ENCODE measurements at places on chromosomes 5 and 9. TPM values are rescaled to one million over a fixed set of nuclear protein-coding genes. Genes with fewer than 3 reads are reported as not detected.

The AGXT2 gene
- 0.07 TPM for total RNA-seq

The CER1 gene
- total RNA-seq, result not detected

The NDUFS6 gene
- total RNA-seq, result 60.0 TPM

The MEGF10 gene
- 0.71 TPM for total RNA-seq

The MEIKIN gene
- total RNA-seq, result not detected

The ADGRD2 gene
- total RNA-seq, result not detected

The PLCXD3 gene
- total RNA-seq, result 1.3 TPM

The GPR21 gene
- not detected for total RNA-seq

The ADRA1B gene
- 1.8 TPM for total RNA-seq

The WDR31 gene
- 0.22 TPM for total RNA-seq

The ZNF782 gene
- 2.0 TPM for total RNA-seq

The GARIN3 gene
- not detected for total RNA-seq

The TNC gene
- total RNA-seq, result 151 TPM

The SPATA31C1 gene
- total RNA-seq, result not detected

The TSSK1B gene
- not detected for total RNA-seq

The AK6 gene
- 51.6 TPM for total RNA-seq

The SLC45A2 gene
- total RNA-seq, result not detected

The GDA gene
- total RNA-seq, result 0.66 TPM

The NELFB gene
- total RNA-seq, result 41.8 TPM

The FOXD4L6 gene
- not detected for total RNA-seq

The TMEFF1 gene
- 0.05 TPM for total RNA-seq

The LURAP1L gene
- 3.2 TPM for total RNA-seq

The FGD3 gene
- 0.20 TPM for total RNA-seq

The PGM5 gene
- 1.1 TPM for total RNA-seq

The NPR3 gene
- total RNA-seq, result 0.52 TPM

The IL13 gene
- not detected for total RNA-seq

The CDC20B gene
- total RNA-seq, result not detected

The C9 gene
- not detected for total RNA-seq

The SHOC1 gene
- 0.02 TPM for total RNA-seq

The PTGS1 gene
- 4.8 TPM for total RNA-seq

The OLFM1 gene
- total RNA-seq, result not detected

The LOX gene
- 37.7 TPM for total RNA-seq

The SOHLH1 gene
- total RNA-seq, result not detected

The RCL1 gene
- total RNA-seq, result 14.7 TPM

The C9orf72 gene
- 5.8 TPM for total RNA-seq

The FABP6 gene
- total RNA-seq, result 1.0 TPM

The ADAMTS12 gene
- total RNA-seq, result 16.7 TPM

The PRDM9 gene
- total RNA-seq, result not detected

The NR5A1 gene
- not detected for total RNA-seq

The PCDHAC2 gene
- 0.17 TPM for total RNA-seq

The SPRY4 gene
- total RNA-seq, result 3.6 TPM

The SPINK1 gene
- total RNA-seq, result not detected

The C1QTNF2 gene
- total RNA-seq, result 2.5 TPM

The GABRA1 gene
- not detected for total RNA-seq

The GPR151 gene
- total RNA-seq, result not detected

The RPL12 gene
- 1,604 TPM for total RNA-seq

The TUSC1 gene
- total RNA-seq, result 29.0 TPM

The PCA3 gene
- not detected for total RNA-seq

The HMMR gene
- 57.0 TPM for total RNA-seq

The DMGDH gene
- total RNA-seq, result not detected

The PIP5KL1 gene
- total RNA-seq, result 1.6 TPM

The TNFSF15 gene
- 0.10 TPM for total RNA-seq

The FRMPD1 gene
- total RNA-seq, result not detected

The MCIDAS gene
- total RNA-seq, result not detected

The BTNL3 gene
- total RNA-seq, result not detected

The RAD17 gene
- total RNA-seq, result 8.5 TPM

The PTPRD gene
- total RNA-seq, result not detected

Measured in M059J (cell line).